ENCODE measurements at places on chromosomes 12 and 14. TPM values are rescaled to one million over a fixed set of nuclear protein-coding genes. Genes with fewer than 3 reads are reported as not detected.

DNA sequence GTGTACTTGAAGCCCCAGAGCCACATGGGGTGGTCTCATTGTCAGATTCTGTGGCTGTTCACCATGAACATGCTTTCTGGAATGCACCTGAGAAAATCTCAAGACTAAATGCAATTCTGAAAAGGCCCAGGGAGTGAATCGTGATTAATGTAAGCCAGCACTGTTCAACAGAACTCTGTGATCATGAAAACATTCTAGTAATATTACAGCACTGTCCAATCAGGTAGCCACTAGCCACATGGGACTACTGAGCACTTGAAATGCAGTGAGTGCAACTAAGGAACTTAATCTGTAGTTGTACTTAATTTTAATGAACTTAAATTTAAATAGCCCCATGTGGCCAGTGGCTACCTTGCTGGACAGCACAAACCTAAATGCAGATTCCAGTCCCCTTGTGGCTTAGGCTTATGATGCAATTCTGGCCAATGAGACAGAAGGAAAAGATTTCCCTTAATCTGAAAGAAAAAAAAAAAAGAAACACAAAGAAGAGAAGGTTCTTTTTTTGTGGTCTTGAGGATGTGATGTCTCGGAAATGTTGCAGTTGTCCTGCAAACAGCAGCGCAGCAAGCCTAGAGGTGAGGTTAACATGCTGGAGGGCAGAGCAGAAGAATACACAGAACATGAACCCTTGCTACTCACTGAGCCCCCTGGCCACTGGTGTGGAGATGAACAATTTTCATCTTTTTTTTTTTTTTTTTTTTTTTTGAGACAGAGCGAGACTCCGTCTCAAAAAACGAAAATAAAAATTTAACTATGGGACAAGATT lies 48.2 kb downstream of the SPPL3 start:
- no peak overlapping the region for H3K4me3 ChIP-seq
- DNase-seq, result no peak
- peaks cover 4% of the 10 kb centered on the region for H3K36me3 ChIP-seq
- H3K4me1 ChIP-seq, result no peaks in the 10 kb centered on the region
- no peaks in the 10 kb centered on the region for H3K27me3 ChIP-seq

The DDN gene
- 19.2 TPM for total RNA-seq

DNA sequence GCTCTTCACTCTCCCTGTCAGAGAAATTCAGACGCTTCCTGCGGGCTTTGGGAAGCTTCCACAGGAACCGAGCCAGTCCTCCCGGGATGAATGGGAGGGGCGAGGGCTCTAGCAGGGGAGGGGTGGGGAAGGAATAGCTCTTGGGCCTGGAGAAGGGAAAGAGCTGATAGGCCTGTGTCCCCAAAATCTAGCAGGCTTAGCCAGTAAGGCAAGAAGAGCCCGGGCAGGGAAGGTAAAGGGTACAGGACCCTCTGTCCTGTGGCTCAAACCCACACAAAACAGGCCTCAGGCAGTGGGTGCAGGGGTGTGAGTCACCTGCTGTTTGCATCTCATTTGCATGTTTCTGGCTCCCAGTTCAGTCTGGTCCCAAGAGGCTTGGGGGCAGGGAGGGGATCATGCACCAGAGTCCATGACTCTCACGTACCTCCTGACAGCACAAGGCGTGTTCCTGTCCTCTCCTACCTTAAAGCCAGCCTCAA lies 8.7 kb upstream of the SMUG1 start:
- DNase-seq, result peak; percentile 85
- peaks cover 37% of the 10 kb centered on the region for H3K4me1 ChIP-seq
- peak overlapping the region; percentile 99 for H3K27ac ChIP-seq
- no peak overlapping the region for H3K4me3 ChIP-seq

The COQ5 gene
- 34.5 TPM for total RNA-seq

The AKAP5 gene
- total RNA-seq, result 0.27 TPM

The DPF3 gene
- total RNA-seq, result 1.3 TPM

DNA sequence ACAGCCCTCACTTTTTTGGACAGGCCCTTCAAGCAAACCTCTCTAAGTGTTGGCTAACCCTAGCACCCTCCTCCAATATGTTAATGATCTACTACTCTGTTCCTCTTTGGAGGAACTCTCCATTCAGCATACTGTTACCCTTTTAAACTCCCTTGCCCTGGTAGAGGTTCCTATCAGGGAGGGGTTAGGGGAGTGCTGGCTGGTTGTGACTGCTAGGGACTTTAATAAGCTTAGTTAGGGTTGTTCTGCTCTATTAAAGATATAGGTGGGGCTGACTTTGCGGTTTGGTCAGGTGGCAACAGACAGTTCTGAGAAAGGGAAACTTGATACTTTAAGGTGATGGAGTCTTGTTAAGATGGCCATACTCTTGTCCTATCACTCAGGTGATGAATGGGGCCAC lies 301.5 kb upstream of the FBXO33 start:
- no peaks in the 10 kb centered on the region for H3K36me3 ChIP-seq
- H3K4me1 ChIP-seq, result no peaks in the 10 kb centered on the region
- H3K27ac ChIP-seq, result no peak overlapping the region
- H3K27me3 ChIP-seq, result no peaks in the 10 kb centered on the region

DNA sequence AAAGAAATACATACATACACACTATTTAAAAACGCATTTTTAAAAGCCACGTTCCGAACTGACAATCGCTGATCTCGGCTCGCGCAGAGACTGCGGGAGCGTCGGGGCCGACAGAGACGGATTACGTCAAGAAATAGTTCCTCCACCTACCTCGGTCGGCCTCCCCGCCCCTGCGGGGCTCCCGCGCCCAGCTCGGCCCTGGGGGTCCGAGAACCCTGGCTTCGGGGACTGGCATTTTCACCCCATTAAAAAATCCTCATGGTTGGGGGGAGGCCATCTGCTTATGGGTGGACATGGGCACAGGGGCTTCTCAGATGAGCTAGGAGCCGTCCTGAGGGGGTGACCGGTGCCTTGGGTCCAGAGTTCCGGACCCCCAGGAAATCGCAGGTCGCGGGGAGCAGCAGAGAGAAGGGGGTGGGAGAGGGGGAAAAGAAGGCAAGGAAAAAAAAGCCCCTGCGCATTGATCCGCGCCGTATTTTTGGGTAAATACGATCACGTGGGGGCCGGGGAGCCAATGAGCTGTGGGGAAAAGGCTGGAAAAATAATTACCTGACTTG lies 324 bp upstream of the HOXC9 start:
- DNase-seq, result peak; percentile 97
- H3K27me3 ChIP-seq, result peaks cover 82% of the 10 kb centered on the region
- peaks cover 9% of the 10 kb centered on the region for H3K36me3 ChIP-seq

DNA sequence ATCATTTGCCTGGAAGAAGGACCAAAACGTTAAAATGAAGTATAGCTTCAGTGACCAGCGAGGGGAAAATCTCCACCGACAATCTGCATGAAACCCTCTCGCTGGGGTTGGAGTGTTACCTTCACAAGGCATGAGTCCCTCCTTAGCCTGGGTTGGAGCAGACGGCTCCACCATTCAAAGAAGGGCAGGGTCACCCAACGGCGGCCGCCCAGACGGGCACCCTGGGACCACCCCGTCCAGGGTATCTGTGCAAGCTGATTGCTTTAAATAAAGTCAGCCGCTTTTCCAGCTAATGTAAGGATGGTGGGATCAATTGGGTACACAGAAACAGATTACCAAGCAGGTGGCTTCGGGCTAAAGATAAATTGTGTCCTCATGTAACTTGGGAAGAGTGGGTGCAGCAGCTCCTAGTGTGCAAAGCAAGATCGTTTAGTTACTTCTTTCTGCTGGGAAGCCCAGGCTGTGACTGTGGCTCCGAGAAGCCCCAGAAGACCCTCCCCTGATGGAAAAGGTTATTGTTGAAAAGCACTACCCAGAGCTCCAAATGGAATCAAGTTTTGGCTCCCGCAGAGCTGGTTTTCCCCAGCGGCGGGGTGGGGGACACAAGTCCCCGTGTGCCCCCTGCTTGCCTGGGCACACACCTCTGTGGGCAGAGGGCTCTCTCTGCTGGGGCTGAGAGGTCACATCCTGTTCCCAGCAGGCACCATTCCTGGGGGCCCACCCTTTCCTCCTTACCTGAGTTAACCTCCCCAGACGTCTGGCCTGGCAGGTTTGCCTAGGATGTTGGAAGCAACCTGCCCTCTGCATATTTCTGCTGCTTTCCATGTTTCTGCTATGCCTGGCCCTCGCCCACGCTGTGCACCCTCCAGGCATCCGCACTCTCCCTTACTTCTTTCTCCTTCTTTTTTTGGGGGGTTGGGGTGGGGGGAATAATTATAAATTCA lies 318.6 kb upstream of the DIO3 start:
- peaks cover 8% of the 10 kb centered on the region for H3K27me3 ChIP-seq
- H3K36me3 ChIP-seq, result no peaks in the 10 kb centered on the region
- no peak overlapping the region for H3K4me3 ChIP-seq
- DNase-seq, result no peak

DNA sequence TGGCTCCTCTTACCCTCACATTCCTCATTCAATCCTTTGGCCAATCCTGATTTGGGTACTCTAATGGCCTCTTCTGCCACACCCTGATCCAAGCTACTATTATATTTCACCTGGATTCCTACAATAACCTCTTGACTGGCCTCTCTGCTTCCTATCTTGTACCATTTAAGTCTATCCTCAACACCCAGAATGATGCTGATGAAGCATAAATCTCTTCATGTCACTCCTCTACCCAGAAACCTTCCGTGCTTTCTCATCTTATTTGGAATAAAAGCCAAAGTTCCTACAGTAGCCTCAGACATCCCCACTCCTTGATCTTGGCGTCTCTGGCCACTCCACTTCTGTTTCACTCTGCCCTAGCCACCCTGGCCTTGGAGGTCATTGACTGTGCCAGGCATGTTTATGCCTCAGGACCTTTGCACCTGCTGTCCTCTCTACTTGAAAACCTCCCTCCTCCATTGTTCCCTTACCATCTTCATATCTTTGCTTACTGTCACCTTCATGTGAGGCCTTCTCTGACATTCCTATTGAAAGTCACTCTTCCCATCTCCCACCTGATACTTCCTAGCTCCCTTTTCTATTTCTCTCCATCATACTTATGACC lies 46.4 kb upstream of the NRXN3 start:
- no peaks in the 10 kb centered on the region for H3K36me3 ChIP-seq
- H3K27ac ChIP-seq, result no peak overlapping the region
- H3K4me3 ChIP-seq, result no peak overlapping the region
- no peaks in the 10 kb centered on the region for H3K27me3 ChIP-seq

The DEPDC4 gene
- total RNA-seq, result 1.6 TPM
